Activated CD4-positive, alpha-beta T cell treated with anti-CD3 and anti-CD28 coated beads for 24 hours (primary cell): ENCODE measurements at places on chromosomes 6 and 20.

- DNase-seq = no peak
These were observed 17.5 kb upstream of the DSP start for GRCh38 chr6:7523922-7524321.

GRCh38 chr20:44809380-44810060 is 826 bp downstream of the RIMS4 start:
- no peak for DNase-seq

- no peak for DNase-seq
These were observed 5.1 kb downstream of the HLA-E start for GRCh38 chr6:30494291-30494861.

DNA sequence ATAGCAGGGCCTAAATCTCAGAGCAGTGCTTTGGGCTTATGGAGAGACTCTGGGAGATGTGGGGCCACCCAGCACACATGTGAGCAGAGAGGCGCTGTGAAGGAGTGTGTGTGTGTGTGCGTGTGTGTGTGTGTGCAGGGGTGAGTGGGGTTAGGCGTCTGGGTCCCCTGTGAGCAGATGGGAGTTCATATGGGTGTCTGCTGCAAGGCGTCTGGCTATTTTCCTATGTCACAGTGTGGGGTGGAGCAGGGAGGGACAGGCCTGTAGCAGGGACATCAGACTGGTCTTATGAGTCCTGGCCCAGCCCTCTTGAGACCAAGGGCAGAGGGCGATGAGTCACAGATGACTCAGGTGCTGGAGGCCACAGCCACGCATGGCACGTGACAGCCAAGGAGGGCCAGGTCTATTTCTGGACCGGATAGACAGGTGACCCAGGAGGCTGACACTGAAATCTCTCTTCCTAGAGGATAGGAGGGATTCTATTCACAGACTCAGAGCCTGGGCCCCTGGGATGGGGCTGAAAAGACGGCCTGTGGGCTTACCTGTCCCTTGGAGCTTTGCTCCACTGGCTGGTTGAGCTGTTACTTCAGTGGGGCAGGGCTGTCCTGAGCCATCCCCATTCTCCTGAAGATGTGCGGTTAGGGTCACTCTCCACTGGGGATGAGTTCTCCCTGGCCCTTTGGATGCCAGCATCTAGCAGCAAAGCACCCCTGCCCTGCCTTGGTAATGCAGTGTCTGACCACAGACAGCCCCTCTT is 28.9 kb downstream of the VEGFA start:
- no peak for DNase-seq

DNA sequence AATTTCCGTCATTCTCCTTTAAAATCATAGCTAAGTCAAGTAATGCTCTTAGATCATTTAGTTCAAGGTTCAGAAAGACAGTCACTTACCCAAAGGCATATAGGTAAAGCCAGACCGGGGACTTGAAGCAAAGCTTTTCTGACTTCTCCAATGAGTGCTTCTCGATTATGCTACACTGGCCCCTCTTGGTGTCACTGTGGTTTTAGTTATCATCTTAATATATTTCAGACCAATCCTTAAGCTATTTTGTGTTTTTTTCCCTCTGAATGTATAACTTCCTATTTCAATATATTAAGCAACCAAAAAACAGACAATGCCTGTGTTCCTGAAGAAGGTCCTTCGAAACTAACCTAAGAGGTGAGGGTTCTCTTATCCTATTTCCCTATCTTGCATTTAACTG is 3.9 kb downstream of the PRDM1 start:
- no peak for DNase-seq
